Endothelial cell (in vitro differentiated cells): ENCODE measurements at places on chromosomes 3 and 15. TPM values are rescaled to one million over a fixed set of nuclear protein-coding genes. Genes with fewer than 3 reads are reported as not detected.

The ZNF860 gene
- total RNA-seq = 1.1 TPM

The PLCH1 gene
- 20.9 TPM for total RNA-seq

- no peaks in the 10 kb centered on the region for H3K27me3 ChIP-seq
- no peak for DNase-seq
- H3K27ac ChIP-seq = no peak overlapping the region
- no peaks in the 10 kb centered on the region for H3K4me1 ChIP-seq
Measured at GRCh38 chr3:108677811-108678210, 79.4 kb downstream of the RETNLB start.

- H3K27me3 ChIP-seq = no peaks in the 10 kb centered on the region
- H3K4me1 ChIP-seq = no peaks in the 10 kb centered on the region
- no peak overlapping the region for H3K27ac ChIP-seq
Measured at GRCh38 chr15:94266789-94267188, 35.4 kb downstream of the MCTP2 start.

DNA sequence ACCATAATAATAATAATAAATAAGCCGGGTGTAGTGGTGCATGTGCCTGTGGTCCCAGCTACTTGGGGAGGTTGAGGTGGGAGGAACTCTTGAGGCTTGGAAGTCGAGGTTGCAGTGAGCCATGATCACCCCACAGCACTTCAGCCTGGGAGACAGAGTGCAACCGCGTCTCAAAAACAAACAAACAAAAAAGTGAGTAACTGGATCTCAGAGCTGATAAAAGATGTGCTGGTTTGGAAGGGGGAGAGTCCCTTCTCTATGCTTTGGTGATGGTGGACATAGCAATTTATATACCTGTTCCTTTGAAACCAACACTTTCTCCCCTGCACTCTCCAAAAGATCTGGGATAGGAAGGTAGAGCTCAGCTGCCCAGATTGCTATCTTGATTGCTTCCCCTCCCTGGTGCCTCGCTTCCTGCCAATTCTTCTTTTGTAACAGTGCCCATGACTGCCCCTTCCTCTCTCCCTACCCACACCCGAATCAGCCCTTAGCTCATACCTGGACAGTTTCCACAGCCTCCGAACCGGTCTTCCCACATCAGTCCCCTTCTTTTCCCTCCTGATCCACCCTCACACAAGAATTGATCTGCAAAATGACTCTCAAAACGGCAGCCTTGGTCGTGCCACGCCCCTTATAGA, 55.1 kb upstream of the UBE2E1 start:
- H3K4me3 ChIP-seq = peak overlapping the region; percentile 54
- peak overlapping the region; percentile 78 for H3K27ac ChIP-seq
- DNase-seq = no peak

DNA sequence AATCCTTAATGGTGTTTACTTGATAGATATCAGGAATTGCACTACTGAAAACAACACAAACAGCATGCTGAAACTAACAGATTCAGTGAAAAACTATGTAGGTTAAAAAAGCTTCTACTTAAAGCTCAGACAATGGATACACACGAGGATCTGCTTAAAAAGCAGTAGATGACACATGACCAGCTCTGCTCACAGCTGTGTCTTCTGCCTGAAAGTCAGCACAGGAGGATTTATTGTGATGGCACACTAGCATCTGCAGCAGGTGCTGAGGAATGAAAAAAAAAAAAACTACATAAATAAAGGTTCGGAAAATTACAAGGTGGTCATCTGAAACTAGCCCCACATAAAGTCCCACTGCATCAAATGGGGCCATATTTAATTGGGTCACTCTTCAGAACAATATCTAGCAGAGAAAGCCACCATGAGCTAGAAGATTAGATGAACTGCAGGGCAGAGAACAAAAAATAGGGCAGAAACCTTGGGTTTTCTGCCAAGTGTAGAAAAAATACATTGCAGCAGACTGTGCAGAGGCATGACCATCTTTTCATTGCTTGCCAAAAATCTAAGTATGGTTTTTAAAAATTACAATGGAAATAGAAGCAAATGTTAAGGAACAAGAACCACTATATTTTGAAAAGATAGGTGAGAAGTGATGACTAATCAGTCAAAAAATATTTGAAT, 13.2 kb upstream of the GOLM2 start:
- H3K4me3 ChIP-seq = no peak overlapping the region
- no peaks in the 10 kb centered on the region for H3K4me1 ChIP-seq
- DNase-seq = no peak
- H3K36me3 ChIP-seq = no peaks in the 10 kb centered on the region
- no peak overlapping the region for H3K27ac ChIP-seq

DNA sequence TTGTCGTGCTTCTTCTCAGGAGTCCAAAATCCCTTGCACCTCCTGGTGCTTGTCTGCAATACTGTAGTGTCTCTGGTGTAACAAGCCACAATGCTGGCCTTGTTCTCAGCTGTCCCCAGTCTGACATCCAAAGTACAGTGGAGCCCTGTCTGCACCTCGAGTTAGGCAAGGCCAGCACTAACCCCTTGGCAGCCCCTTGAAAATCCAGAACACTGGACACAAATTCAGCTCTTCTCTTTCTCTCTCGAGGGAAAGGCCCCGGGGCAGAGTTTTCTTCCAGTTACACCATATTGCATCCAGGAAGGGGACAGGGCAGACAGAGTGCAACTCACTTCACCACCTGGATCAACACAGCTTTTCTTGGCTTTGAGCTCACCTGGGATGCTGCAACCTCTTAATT, 91.3 kb upstream of the ATP10A start:
- H3K4me1 ChIP-seq = no peaks in the 10 kb centered on the region
- H3K36me3 ChIP-seq = no peaks in the 10 kb centered on the region
- H3K27ac ChIP-seq = no peak overlapping the region
- H3K4me3 ChIP-seq = no peak overlapping the region
- DNase-seq = no peak
- H3K27me3 ChIP-seq = no peaks in the 10 kb centered on the region

- peaks cover 3% of the 10 kb centered on the region for H3K36me3 ChIP-seq
- DNase-seq = no peak
- no peak overlapping the region for H3K4me3 ChIP-seq
- H3K4me1 ChIP-seq = peaks cover 16% of the 10 kb centered on the region
Measured at GRCh38 chr3:73094951-73095350, 33.5 kb downstream of the EBLN2 start.
